ENCODE measurements at places on chromosomes 5 and 9.
A peak's percentile ranks its signal among the peaks of the same experiment; 100 is the strongest.

- DNase-seq, result no peak
Observed at GRCh38 chr9:89884356-89885083, 279.7 kb downstream of the GADD45G start.

- no peak for DNase-seq
Observed at GRCh38 chr9:136823136-136824046, 15.6 kb downstream of the RABL6 start.

GRCh38 chr9:131720330-131720729, 19.5 kb downstream of the RAPGEF1 start:
- no peak for DNase-seq

DNA sequence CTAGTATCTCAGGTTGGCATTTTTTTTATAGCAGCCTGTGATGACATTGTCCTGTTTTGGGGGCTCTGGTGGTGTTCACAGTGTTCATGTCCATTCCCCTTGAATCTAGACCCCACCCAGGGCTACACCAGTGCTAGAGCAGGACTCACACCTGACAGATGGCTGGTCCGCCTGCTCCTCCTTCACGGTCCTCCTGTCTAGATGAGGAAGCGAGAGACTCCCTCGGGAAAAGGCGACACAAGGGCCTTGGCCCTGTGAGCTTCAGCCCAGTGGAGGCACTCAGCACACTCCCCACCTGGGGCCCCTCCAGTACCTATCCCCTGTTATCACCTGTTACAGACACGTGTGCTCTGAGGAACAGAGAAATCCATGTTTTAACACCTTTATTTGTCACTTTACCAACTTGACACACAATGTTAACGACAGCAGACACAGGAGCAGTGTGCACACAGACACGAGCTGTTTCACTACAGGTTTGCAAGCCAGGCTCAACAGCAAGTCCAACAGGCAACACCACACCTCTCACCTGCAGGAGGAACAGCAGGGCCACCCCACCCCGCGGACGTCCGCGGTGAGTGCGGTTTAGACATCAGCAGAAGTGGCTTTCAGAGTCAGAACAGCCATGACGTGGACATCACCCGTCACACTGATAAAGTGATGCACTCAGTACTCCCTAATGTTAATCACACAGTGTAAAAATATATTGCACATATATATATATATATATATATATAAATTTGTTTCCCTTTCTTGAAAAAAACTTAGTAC, 33.5 kb downstream of the TPPP start:
- DNase-seq, result no peak

- no peak for DNase-seq
Observed at GRCh38 chr9:120500733-120501132, 79.2 kb downstream of the CDK5RAP2 start.

- DNase-seq, result no peak
Observed at GRCh38 chr9:13278023-13278367, 1.5 kb downstream of the MPDZ start.

- DNase-seq, result no peak
Observed at GRCh38 chr5:72410688-72411295, 90.6 kb downstream of the PTCD2 start.

GRCh38 chr5:169048181-169049125, 252.5 kb downstream of the SLIT3 start:
- no peak for DNase-seq

DNA sequence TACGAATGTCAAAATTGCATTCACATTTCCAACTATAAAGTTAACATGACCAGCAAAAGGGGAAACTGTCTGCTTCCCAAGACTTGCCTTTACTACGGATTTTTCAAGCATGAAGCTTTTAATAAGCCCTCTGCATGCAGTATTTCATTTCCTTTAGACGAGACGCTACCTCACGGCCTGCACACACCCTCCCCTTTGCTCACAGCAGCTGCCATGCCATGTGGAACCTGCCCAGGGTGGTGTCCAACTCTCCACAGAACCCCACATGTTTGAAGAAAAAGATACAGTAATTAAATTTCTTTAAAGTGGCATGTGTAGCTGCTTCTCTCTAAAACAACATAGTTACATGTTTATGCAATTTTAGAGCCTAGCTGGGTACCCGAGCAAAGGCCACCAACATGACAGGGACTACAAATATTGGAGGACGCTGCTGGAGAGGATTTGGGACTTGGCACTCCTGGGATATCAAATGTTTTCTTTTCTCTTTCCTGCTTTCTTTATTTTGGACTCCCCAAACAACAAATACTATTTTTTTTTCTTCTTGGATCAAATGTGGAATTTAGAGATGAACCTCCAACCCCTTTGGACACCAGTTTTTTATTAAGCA, 256.9 kb upstream of the PCSK5 start:
- DNase-seq, result no peak

GRCh38 chr5:51380603-51381207, 2.5 kb upstream of the ISL1 start:
- peak; percentile 71 for DNase-seq

DNA sequence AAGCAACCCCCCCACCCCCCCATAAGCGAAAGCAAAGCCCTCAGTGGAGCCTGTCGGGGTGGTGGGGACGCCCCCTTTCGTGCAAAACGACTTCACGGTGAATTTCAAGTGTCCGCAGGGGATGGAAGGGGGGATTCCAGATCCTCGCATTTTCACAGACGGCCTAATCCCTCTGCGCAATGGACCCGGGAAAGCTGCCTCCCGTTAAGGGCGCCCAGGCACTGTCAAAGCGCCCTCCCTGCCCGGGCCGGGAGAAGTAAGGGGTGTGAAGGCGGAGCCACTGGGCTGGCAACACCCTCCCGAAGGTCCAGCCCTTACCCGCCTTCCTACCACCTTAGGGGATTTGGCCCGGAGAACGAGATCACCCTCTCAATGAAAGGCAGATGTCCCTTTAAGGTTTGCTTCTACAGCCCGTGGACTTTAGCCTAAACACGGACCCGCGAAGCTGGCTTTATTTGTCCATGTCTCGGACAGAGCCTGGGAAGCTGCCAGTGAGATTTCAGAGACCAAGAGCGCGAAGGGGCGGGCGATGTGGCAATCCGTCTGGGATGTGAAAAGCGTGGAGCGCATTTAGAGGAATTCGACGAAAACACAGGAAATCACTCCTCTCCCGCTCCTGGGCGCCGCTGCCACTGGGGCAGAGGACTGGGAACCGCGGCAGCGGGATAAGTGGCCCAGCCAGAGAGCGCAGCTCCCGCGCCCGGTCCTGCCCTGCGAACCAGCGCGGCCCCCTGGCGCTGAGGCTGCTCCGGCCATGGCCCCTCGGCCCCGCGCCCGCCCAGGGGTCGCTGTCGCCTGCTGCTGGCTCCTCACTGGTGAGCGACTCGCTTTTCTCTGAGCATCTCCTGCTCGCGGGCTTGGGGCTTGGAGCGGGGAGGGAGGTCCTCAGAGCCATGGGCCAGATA, at the start of the genes ITGA1 and PELO:
ITGA1 (plus strand) TSS at position 317 of the 905 bp plus-strand sequence; CDS start at position 755, 438 bp downstream.
PELO (plus strand) TSS at position 317 of the 905 bp plus-strand sequence. CDS start 12,479 bp downstream, outside the sequence.
- no peak for DNase-seq

- DNase-seq, result no peak
Observed at GRCh38 chr9:13430368-13431221, 151.1 kb upstream of the MPDZ start.

DNA sequence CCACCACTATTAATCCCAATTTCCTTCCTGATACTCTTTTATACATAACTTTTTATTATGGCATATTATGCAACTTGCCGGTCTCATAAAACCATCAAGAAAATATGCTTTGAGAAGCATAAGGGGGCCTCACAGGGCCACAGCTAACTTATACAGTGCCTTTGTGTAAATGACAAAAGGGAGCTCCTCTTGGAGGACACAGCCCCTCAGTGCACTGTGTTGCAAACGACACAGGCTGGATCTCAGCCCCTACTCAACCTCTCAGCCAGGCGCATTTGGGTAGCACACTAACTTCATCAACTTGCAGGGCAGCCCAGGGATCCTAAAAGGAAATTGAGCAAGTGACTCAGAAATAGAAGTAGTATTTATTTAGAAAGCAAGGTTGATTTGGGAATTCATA, 35.4 kb downstream of the RIGI start:
- DNase-seq, result no peak

DNA sequence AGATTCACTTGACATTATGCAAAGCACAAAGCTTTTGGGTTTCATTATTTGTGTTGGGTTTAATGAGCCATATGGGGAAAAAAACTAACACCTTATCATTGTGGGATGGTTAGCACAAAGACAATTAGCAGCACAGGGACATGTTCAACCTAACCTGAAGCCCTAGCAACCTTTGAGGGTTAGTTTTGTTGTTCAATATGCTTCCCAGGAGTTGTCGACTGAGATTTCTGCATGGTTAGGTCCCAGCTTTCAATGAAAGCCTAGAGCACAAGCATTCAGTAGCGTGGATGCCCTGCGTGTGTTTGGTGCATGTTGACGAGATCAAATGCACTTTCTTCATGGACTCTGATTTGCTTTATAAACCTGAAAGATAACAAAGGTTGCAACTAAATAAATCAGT, 565.2 kb upstream of the TLE4 start:
- DNase-seq, result no peak

DNA sequence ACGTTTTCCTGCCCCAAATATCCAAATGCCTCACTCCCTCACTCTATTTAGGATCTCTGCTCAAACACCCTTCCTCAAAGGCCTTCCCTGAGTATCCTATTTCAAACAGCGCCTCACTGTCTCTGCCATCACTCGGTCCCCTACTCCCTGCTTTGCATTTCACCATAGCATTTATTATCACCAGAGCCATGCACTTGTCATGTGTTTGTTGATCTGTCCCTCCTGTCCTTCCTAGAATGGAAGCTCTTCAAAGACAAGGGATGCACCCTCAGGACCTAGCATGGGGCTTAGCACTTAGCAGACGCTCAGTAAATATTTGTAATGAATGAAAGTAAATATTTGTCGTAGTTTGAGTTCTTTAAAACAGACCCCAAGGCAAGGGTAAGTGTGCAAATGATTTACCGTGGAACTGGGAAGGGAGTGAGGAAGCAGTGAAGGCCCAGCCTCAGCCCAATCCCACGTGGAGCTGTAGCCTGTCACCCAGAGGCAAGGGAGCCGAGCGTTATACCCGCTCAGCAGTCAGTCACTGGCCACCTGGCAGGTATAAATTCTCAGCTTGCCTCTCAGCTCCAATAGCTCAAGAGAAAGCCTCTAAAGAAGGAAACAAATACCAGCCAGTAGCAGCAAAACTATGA, 97.7 kb upstream of the KIF2A start:
- DNase-seq, result peak; percentile 6

DNA sequence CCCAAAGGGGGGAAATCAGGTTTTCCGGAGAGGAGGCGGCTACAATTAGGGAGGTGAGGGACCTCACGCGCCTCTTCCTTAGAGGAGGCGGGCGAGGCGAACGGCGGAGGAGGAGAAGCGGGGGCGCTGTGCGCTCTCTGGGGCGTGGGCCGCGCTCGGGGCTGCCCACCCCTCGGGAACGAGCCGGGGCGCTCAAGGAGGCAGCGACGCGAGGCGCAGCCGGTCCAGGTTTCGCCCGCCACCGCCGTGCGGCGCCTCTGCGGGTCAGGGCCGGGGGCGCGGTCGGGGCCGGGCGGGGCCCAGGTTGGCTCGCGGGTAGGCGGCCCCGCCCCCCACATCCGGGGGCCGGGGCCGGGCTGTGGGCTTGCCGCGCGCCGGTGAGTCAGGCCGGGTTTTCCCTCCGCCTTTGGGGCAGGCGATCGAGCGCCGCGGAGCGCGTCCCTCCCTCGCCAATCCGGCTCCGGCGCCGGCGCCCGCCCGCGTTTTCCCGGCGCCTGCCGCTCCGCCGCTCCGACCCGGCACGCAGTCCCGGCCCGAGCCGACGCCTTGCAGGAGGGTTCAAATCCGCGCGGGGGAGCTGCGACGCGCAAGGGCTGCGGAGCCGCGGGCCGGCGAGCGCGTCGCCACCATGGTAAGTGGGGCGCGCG, at the start of gene N4BP3:
N4BP3 (plus strand) TSS at position 392 of the 647 bp plus-strand sequence. CDS start 6,052 bp downstream, outside the sequence.
- no peak for DNase-seq

DNA sequence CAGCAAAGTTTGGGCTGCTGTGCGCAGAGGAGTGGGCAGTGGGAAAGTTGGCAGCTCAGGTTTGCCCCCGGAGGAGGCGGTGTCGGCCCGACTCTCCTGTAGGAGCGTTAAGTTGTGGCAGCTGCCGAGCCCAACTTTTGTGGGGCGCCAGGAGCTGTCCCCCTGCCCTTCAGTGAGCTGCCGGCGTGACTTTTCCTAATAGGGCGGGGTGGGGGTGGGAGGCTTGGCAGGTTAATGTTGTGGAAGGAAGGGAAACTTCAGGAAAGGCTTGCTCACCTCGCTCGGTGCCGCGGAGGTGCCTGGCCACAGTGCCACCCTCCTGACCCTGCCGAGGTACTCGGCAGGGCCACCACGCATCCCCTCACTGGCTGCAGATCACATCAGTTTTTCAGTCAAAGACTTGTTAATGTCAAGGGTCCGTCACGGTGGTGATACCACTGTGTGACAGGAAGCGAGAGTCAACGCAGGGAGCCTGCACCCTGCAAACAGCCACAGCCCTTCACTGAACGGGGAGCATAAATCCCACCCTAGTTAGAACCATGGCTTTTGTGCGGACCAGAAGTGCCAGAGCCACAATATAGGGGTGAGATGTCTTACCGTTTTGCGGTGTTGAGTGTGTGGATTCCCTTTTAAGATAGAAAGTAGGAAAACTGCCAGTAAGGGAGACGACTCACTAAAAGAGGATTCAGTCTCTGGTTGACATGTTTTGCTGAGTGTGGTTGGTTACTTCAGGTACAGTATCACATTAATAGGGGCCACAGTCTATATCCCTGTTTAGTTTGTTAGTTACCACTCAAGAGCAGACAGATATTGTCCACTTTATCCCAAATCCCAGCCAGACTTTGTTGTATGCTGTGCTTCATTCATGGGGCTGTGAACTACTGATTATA, 796 bp downstream of the LNPEP start:
- peak; percentile 84 for DNase-seq

DNA sequence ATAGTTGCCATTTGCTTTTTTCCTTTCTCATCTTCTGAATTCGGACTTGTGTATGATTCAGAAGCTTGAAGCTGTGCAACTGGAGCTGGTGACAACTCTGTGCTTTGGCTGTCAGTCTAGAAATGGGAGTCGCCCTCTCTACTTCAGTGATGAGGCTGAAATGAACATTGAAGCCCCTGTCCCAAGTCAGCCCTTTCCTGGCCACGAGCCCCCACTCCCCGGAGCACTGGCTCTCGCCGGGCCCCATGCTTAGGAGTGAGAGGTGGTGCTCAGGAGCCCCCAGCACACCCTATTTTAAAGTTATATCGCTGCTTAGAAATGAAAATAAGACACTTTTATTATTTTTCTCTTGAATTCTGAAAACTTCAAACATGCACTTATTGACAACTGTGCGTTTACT, 66.0 kb downstream of the PSMB7 start:
- no peak for DNase-seq

DNA sequence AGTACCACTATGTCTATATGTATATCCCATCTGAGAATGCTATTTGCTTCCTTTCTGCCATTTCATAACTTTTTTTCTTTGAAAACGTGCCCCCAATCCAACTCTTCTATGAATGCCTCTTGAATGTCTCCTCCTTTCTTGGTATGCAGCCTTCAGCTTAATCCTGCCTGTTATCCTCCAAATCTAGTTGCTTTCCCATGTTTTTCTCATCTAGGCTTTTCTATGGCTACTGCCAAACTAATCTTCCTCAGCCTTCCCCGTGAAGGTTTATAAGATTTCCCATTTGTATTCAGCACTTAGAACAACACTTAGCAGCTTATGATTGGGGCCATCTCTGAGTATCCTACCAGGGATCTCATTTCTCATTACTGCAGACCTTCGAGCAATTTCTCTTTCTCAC, 2.5 kb downstream of the TGFBR1 start:
- DNase-seq, result no peak

- DNase-seq, result no peak
Observed at GRCh38 chr9:82036086-82036485, 47.5 kb downstream of the SPATA31D1 start.

Measured in Karpas-422 (cell line).